ENCODE measurements at places on chromosomes 13 and 19.

GRCh38 chr19:49730166-49730565, 32.9 kb downstream of the TSKS start:
- no peak for DNase-seq

DNA sequence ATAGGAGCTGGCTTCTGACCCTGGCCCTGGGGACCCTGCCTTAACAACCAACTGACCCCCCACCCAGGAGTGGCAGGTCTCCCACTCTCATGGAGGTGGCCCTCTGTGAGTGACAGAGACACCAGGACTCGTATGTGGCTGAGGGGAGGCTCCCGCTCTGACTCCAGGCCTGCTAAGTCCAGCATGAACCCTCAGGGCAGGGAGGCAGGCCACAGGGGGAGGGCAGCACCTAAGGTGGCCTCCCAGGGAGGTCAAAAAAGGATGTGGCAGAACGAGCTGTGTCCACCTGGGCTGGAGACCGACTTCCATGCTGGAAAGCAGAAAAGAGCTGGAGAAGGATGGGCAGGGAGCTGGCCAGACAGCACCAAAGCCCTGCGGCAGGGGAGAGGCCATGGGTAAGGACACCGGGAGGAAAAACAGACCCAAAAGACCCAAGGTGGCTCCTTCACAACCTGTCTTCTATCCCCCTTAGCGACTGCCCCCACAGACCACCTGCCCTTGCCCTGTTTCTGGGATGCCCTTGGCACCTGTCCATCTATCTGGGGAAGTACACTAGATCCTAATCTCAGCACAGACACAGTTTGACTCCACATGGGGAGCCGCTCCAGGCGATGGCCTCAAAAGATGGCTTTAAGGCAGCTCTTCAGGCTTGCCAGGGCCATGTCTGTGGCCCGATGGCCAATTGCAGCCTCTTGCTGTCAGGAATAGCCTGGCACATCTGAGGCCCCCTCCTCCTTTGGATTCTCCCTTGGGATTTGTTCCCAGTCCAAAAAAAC, 10.5 kb upstream of the SLC35E1 start:
- no peak for DNase-seq

GRCh38 chr19:29851769-29852521, 40.2 kb downstream of the CCNE1 start:
- DNase-seq: no peak

DNA sequence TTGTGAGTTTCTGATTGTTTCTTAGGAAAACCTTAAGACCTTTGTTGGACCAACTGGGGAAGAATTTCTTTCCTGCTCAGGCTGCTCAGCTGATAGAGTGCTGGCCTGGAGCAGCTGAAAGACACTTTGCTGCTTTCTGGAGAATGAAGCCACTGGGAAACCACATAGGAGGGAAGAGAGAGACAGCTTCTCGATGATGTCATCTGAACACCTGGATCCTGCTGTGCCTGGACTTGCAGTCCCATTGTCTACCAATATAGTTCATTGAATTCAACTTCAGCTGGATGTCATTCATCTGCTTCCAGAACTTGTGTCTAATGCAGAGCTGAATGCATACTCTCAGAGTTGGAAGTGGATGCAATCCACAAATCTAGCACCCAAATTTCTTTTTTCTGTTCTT, 34.3 kb upstream of the TSHZ3 start:
- no peak for DNase-seq

- no peak for DNase-seq
These were observed 657.3 kb downstream of the EFNB2 start for GRCh38 chr13:105878119-105878700.

- no peak for DNase-seq
These were observed 3.4 kb upstream of the GRWD1 start for GRCh38 chr19:48442116-48443035.

DNA sequence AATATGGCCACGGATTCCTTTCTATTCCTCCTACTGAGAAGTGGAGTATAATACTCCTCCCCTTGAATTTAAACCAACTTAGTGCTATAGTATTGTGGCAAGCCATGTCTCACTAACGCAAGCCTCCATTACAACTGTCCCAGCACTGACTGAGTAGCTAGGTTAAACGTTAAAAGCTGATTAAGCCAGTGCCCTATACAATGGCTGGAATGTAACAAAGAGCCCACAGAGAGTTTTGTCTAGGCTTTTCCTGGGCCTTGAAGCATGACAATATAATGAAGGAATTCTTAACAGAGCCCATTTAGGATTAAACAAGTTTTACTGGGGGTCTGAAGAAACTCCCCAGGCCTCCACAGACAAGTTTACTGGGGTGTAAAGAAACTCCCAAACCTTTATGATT, 254.5 kb upstream of the DACH1 start:
- no peak for DNase-seq

DNA sequence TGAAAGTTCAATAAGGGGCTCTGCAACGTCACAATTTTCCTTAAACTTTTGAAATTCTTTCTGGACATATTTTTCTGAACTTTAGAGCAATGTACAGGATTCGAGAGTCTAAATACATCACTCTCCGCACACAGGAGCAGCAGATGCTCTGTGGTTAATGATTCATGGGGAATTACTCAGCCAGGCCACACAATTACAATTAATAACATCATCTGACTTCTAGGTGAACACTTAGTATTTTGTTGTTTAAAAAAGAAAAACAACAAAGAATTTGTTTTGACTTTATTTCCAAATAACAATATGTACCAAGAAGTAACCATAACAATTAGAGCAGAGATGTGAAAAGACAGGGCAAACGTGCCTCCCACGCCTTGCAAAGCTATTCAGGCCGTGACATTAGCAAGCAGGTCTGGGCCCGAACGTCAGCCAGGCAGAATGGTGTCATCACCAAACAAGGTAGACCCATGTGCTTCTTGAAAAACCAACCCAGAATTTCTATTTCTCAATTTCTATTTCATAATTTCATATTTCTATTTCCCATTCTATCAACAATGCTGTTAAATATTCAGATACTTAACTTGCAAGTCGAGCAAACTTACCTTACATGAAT, 236.3 kb downstream of the COL4A1 start:
- DNase-seq: no peak

- no peak for DNase-seq
These were observed 133.5 kb downstream of the DNAJC15 start for GRCh38 chr13:43156916-43157315.

- no peak for DNase-seq
These were observed 6.1 kb downstream of the PTGIR start for GRCh38 chr19:46618670-46619231.

DNA sequence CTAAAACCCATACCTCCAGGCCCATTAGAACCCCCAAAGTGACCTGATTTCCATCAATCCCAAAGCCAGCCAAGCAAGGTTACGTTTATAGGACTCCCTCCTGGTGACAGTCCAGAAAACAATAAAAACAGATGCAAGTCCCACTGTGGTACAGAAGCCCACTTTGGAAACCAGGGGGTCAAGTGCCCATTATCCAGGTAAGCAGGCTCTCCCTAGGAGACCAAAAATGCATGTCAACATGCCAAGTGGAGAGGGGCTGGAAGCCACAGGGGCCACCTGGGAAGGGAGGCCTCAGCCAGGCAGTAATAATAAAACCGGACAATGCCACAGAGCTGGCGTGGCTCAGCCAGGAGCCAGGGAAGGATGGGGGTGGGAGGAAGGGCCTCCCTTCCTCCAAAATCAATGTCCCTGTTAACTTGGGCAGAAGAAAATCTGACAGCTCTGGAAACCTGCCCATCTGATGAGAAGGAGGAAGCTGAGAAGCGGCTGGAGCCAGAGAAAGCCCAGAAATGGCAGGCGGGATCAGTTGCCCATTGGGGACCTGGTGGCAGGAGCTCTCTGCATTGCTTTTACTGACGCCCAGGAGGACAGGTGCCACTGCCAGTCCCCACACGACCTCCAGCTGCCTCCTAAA, 160.4 kb downstream of the ZIC5 start:
- no peak for DNase-seq

GRCh38 chr13:107276936-107277335, 709.0 kb upstream of the ARGLU1 start:
- DNase-seq: no peak

DNA sequence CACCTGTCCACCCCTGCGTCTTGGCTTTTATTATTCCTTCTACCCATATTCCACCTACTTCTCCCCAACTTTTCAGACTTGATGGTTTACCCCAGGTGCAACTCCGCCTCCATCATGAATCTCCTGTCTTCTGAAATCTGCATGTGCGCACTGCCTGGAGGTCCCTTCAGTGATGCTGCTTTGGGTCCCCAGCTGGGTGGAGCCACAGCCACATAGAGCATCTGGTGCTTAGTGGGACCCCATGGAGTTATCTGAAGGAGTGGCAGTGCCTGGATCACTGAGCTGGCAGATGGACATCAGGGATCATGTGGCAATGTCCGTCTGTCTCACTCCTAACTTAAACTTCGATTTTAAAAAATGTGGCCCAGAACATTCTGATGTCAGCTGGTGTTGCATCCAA, 13.5 kb downstream of the ZNF536 start:
- DNase-seq: no peak

GRCh38 chr13:113051641-113052040, 54.0 kb upstream of the F7 start:
- DNase-seq: peak; percentile 3

GRCh38 chr19:49534632-49535385, 7.0 kb downstream of the RCN3 start:
- DNase-seq: no peak

GRCh38 chr13:29550430-29550988, 45.0 kb downstream of the SLC7A1 start:
- DNase-seq: no peak

DNA sequence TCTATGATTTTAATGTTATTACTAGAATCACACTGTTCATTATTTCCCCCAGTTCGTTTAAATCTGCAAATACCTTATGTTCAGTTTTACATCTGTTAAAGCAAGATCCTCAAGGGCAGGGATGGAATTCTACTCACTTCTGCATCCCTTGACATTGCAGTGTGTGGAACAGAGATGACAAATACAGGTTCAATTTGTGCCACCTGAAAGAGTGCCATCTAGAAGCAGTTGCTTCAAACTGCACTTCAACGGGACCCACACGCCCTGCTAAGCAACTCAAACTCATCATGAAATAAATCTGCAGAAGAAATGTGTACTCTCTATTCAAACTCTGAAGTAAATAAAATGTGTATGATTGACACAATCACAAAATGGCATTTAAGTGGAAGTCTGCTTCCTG, 44.5 kb downstream of the RUBCNL start:
- no peak for DNase-seq

- DNase-seq: no peak
These were observed 368.0 kb downstream of the FGF14 start for GRCh38 chr13:102033857-102034331.
